Body of pancreas (tissue), 4 donors: ENCODE measurements at places on chromosomes 6 and 20. TPM values are rescaled to one million over a fixed set of nuclear protein-coding genes. Genes with fewer than 3 reads are reported as not detected.

The BPIFB1 gene
- total RNA-seq = not detected

The GJA10 gene
- total RNA-seq = not detected

The LMBRD1 gene
- total RNA-seq = 33.9 TPM

The CALHM6 gene
- 1.3 TPM for total RNA-seq

The PHACTR1 gene
- total RNA-seq = 6.0 TPM

The SLA2 gene
- 1.0 TPM for total RNA-seq

The FOXF2 gene
- 0.26 TPM for total RNA-seq

The EDN3 gene
- total RNA-seq = 9.9 TPM

The MEP1A gene
- not detected for total RNA-seq

The PTPN1 gene
- total RNA-seq = 10.2 TPM

DNA sequence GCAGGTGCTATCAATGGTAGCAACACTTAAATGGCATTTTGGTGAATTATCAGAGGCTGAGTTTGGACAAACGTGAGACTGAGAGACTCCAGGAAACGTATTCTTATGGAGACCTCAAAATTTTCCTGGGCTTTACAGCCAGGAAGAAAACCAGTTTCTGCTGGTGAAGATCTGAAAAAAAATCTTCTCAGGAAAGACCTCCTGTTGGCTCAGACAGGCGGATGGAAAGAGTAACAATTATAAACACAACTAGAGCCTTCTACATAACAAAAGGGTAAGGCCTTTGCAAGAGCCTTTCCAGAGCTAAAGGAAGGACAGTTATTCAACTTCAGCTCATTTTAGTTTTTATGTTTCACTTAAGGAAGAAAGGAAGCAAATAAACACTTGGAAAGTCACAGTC, 274.4 kb downstream of the THBS2 start:
- no peak for DNase-seq

DNA sequence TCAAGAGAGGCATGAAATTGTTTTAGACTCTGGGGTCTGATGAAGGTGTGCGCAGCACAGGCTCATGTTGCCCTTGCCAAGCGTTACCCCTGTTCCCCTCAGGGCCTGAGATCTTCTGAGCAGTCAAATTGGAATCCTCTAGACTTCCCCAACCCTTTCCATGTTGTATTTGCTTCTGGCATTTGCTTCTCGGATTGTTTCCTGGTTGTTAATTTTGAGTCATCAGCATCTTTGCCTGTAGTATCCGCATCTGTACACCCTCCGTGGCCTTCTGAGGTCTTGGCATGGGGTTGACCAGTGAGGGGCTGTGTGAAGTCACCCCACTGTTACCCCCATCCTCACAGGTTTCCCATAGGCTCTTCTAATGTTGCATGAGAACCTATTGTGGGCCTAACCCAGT, 40.9 kb downstream of the SLC24A3 start:
- no peak for DNase-seq

GRCh38 chr6:5085648-5086293, 630 bp downstream of the PPP1R3G start:
- DNase-seq = no peak

GRCh38 chr20:60272790-60273189, 314.6 kb downstream of the CDH26 start:
- DNase-seq = no peak

GRCh38 chr6:82875573-82876185, 190.0 kb downstream of the UBE3D start:
- DNase-seq = no peak

DNA sequence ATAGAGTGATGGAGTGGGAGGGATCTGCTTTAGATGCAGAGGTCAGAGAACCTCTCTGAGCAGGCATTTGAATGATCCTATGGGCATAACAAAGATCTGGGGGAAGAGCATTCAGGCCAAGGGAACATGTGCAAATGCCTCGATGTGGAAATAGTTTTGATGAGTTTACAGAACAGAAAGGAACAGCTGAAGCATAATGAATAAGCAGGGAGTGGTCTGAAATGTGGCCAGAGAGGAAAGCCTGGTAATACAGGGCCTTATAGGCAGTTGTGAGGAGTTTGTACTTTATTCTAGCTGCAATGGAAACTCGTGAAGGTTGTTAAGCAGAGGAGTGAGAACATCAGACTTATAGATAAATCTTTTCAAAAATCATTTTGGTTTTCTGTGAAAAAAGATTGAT, 33.0 kb upstream of the ME1 start:
- no peak for DNase-seq

GRCh38 chr6:128743974-128744765, 138.8 kb upstream of the LAMA2 start:
- DNase-seq = no peak

DNA sequence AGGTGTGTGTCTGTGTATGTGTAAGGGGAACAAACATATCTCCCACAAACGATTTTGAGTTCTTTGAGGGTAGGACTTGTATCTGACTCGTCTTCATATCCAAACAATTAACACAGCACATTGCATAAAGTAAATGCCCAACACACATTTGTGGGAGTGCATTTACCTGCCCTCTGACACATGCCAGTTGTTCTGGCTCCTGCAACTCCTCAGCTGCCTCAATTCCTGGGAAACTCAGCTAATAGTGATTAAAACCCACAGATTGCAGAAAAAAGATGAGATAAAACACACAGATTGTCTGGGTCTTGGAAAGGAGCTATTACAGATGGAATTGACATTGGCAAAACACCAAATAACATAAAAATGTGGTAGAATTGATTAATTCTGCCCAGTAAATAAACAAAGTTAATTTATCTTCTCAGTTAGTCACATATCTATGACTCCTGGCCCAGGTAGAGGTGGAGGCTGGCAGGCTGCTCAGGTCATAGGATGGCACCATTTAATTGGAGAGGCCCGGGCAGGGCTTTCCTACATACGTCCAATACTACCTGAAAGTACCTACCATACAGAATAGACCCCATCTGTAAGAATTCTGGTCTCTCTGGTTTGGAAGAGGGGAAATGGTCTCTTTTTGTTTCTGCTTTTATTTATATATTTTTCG, 71.5 kb upstream of the IFNGR1 start:
- DNase-seq = peak; percentile 13

DNA sequence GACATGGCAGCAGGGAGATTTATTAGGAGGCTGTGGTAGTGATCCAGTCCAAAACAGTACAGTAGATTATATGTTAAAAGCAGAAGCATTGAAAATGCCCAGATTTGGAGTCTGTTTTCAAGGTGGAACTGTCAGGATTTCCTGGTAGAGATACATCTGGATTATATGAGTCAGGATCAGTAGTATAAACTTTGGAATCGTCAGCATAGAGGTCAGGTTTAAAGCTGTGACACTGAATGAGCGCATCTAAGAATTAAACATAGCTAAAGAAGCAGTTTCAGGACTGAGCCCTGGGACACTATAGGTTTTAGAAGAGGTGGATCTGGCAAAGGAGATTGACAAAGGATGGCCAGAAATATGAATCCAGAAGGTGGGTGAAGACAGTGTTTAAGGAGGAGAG, 60.4 kb downstream of the RNF144B start:
- DNase-seq = no peak

- DNase-seq = no peak
These were observed 159.2 kb downstream of the CD109 start for GRCh38 chr6:73854998-73855718.

DNA sequence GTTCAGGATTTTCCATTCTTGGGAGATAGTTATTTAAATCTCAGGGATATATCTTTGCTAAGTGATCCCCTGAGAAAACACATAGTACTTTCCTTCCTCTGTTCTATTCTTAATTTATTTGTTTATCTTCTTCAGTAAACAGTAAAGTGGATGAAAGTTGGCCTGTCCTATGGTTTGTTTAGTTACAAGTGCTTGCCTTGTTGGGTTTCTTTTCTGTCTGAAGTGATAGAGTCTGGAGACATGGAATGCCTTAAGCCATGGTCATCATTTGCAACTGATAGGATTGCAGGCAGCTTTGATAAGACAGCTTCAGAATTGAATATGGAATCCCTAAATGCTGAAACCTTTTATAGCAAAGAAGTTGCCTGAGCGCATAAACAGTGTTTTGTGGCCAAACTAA, 4.9 kb downstream of the ADGRG6 start:
- no peak for DNase-seq

- DNase-seq = no peak
These were observed 8.9 kb upstream of the LKAAEAR1 start for GRCh38 chr20:64093013-64093503.

DNA sequence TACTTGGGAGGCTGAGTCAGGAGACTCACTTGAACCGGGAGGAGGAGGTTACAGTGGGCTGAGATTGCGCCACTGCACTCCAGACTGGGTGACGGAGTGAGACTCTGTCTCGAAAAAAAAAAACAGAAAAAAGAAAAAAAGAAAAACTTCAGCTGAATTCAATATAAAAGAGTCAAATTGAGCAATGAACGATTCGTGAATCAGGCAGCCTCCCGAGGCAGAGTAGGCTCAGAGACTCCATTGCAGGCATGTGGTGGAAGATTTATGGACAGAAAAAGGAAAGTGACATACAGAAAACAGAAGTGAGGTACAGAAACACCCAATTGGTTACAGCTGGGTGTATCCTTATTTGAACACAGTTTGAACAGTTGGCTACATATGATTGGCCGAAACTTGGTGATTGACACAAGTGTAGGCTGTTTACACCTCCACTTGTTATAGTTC, 56.3 kb downstream of the HLA-DPB1 start:
- DNase-seq = no peak

DNA sequence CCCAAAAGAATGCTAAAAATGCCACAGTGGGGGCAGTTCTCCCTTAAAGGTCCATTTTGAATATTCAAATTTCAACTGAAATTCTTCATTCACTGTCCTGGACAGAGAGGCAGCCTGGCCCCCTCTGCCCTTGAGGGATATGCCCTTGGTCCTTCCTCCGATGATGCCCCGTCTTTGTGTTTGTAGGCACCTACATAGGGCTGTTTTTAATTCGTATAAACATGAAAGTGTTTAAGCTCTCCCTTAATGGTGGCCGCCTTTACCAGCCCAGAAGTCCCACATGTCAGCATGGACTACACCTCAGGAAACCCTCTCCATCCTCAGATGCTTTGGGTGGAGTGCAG, 70.2 kb downstream of the SSR1 start:
- DNase-seq = no peak

DNA sequence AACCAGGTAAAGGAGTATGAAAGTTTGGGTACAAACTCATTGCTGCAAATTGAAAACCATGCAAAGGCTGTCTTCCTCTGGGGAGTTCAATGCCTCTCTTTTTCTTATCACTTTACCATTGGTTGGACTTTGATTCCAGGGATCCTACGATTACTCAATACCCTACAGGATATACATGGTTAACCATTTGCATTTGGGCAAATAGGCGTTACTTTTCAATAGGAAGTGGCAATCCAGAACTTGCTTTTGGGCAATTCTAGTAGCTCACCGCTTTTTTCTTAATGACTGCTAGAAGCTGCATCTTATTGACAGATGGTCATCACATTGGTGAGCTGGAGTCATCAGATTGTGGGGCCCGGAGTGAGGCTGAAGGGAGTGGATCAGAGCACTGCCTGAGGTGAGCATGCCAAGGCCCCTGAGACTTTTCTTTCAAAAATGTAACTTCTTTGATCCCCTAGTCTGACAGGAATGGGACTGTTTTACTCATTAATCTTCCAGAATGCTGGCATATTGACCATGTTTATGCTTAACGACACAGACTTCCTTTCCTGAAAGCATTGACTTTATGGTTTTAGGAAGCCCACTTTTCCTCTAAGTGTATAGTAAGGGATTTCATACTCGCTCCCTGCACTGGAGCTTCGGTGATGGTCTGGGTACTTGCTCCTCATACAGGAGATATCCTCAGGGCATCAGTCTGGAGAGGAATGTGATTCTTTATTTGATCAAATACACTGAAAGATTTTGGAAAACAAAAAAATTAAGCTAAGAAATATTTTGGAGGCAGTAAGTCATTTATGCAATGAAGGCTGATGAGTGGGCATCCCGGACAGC, at the start of gene CCR6:
Gene CCR6, plus strand, starts transcription at position 270 of the 831 bp plus-strand sequence. CDS start 13,039 bp downstream, outside the sequence.
- DNase-seq = no peak

DNA sequence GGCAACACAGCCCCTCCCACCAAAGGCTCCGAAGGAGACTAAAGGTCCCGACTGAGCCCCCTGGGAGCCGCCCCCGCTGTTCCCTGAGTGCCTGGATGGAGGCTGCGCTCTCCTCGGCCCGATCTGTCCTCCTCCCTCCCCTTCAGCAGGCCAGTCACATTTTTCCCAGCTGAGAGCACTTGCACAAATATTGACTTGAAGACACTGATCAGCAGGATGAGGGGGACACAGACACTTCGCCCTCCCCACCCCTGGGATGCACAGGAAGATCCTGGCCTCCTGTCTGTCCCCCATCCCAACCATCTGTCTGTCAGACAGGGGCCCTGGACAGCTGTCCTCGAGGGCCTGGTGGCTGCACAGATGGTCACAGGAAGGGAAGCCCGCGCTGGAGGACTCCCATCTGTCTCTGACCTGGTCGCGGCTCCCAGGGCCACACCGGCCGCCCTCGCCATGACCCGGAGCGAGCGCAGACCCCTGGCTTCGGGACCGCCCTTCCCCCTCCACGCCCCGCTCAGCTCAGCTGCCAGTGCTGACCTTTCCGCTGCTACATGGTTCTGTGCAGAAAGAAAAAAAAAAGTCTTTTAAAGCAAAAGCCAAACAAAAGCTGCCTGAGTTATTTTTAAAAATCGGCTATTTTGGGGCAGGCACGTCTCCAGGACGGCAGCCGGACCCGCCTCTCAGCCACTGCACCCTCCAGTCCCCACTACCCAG, 11.1 kb downstream of the LAMA5 start:
- DNase-seq = peak; percentile 42

DNA sequence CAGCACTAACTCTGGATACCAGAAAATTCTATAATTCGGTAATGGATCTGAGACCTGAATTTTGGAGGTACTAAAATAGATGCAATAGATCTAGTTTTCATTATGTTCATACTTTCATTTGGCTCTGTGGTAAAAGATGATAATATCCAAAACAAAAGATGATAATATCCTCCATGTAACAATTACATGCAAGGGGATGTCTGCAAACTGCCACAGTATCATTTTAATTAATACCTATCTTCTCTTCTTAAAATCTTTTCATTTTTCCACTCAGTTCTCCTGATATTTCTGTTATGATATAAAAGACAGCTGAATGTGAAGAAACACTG, 15.6 kb downstream of the BTN2A1 start:
- no peak for DNase-seq

DNA sequence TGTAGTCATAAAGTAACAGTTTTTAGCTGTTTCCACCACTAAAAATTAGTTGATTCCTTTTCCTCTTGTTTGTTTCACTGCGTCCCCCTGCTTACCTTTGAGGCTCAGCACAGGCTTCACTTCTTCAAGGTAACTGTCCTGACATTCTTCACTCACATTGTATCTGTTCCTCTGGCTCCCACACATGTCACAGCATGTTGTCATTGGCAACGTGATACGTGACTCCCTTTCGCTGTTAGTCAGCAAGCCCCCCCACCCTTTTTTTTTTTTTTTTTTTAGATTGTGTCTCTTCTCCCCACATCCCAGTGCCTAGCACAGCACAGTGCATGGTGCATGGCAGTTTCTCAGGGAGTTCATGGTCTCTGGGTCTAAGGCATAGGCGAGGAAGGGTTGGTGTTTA, 13.3 kb downstream of the VAPB start:
- no peak for DNase-seq

- no peak for DNase-seq
These were observed 176.8 kb downstream of the NFATC2 start for GRCh38 chr20:51365670-51366069.

- DNase-seq = no peak
These were observed 12.3 kb downstream of the RIN2 start for GRCh38 chr20:19770375-19770774.

GRCh38 chr20:19543101-19543500, 215.0 kb upstream of the RIN2 start:
- DNase-seq = no peak

- no peak for DNase-seq
These were observed 163.4 kb upstream of the HEY2 start for GRCh38 chr6:125586074-125586473.
